ENCODE measurements at places on chromosomes 4 and X.
A peak's percentile ranks its signal among the peaks of the same experiment; 100 is the strongest.

GRCh38 chrX:47145395-47146120 lies 537 bp downstream of the RBM10 start:
- DNase-seq, result no peak

GRCh38 chrX:18377796-18378195 lies 23.3 kb upstream of the SCML2 start:
- DNase-seq, result no peak

- no peak for DNase-seq
Observed at GRCh38 chr4:7160439-7160838, 31.9 kb upstream of the SORCS2 start.

- DNase-seq, result peak; percentile 9
Observed at GRCh38 chr4:71187404-71188155, 151.2 kb upstream of the SLC4A4 start.

DNA sequence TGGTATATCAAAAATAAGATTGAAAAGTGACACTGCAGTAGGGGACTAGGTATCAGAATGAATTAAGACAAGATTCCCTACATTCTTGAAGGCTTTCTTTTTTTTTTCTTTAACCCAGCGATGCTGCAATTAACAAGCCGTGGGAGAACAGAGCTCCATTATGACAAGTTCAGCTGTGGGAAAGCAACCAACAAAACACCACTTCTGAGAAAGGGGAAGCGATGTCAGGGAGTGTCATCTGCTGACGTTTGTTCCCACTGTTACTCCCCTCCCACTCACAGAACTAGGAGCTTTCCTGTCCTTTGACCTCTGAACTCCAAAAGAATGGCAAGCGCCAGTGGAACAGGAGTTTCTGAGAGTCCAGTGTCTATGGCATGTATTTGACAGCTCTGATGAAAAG lies 90.2 kb upstream of the SLITRK2 start:
- no peak for DNase-seq

GRCh38 chr4:74260036-74260435 lies 48.2 kb upstream of the EPGN start:
- DNase-seq, result no peak

GRCh38 chr4:152356428-152357034 lies 179.4 kb downstream of the FBXW7 start:
- DNase-seq, result no peak

DNA sequence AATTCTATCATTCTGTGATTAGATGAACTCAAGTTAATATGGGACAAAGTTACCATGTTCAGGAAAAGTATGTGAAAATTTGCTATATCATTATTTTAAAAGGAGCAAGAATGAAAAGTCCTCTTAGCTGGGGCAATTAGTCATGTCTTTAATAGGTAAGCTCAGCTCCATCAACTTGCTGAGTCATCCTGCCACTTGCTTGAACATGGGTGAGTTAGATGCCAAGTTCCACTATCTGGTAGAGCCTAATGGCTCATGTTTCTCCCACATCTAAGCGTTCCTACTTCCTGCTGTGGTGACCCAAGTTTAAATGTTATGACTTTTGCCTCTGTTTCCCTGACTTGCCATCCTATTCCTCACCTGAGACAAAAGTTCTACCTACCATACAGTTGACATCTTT lies 276.8 kb downstream of the ZNF674 start:
- no peak for DNase-seq

- no peak for DNase-seq
Observed at GRCh38 chr4:113607147-113607720, 154.3 kb downstream of the CAMK2D start.

DNA sequence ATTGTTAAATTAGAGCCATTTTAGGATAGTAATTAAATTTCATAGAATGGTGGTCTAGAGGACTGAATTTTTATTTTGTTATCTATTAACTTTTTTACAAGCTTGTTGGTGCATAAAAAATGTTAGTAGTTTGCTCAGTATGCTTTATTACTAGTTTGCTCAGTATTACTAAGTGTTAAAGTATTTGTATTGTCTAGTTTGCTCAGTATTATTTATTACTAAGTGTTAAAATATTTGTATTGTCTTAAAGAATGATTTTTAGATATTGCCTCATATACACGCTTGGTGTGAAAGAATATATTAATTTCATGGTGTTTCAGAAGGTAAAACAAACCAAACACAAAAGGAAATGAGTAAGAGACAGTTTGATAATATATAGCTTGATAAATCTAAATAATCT lies 268.4 kb upstream of the MAGEB18 start:
- DNase-seq, result no peak

DNA sequence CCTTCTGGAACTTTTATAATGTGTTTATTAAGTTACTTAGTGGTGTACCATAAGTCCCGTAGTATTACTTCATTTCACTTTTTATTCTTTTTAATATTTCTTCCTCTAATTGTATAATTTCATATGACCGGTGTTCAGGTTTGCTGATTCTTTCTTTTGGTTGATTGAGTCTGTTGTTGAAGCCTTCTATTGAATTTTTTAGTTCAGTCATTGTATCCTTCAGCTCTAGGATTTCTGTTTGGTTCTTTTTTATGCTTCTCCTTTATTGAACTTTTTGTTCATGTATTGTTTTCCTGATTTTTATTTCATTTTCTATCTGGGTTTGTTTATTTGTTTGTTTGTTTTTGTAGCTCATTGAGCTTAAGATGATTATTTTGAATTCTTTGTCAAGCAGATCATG lies 8.8 kb downstream of the CEP44 start:
- DNase-seq, result no peak

- DNase-seq, result no peak
Observed at GRCh38 chrX:22345884-22346283, 73.2 kb downstream of the CBLL2 start.

DNA sequence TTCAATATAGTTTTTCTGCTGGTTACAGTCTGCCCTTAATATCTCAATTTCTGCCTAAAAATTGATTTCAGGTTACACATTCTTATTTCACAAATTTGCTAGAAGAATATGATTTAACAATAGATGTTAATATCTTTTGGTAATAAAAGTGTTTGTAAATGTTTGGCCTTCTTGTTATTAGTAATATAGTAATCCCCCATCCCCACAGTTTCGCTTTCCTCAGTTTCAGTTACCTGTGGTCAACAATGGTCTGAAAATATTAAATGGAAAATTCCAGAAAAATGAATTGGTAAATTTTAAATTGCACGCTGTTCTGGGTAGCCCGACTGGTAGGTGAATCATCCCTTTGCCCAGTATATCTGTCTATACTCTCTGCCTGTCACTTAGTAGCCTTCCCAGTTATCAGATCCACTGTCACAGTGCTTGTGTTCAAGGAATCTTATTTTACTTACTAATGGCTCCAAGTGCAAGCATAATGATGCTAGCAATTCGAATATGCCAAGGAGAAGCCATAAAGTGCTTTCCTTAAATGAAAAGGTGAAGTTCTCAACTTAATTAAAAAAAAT lies 3.5 kb upstream of the BMP2K start:
- DNase-seq, result no peak

DNA sequence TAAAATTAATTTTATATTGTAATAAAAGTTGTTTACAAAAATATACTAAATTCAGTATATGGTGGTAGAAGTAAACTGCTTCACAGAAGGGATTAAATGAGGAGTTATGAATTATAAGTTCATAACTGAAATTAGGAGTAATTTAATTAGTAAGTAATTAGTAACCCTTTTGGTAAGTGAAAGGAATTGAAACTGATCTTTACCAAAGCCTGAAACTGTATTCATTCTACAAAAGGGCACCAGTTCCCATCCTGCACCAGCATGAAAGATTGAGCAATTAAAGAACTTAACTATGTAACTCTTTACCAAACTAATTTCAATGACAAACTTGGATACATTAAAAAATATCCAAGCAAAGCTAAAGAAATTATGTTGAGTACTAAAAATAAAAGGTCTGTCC lies 8.2 kb downstream of the MED14 start:
- DNase-seq, result no peak

DNA sequence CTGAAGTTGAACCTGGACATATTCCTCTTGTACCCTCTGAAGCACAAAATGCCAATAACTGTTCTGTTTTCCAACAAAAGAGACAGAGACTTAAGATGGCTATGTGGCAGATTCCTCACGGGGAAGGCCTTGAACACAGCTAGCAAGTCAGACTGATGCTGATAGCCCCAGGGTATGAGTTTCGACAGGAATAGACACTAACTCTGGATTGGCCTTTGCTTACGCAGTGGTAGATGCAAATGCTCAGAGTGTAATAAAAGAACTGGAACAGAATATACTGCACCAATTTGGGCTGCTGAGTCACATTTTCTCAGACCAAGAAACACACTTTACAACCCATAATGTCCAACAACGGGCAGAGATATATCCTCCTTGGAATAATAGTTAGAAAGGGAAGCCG lies 173.8 kb downstream of the DLG3 start:
- no peak for DNase-seq

DNA sequence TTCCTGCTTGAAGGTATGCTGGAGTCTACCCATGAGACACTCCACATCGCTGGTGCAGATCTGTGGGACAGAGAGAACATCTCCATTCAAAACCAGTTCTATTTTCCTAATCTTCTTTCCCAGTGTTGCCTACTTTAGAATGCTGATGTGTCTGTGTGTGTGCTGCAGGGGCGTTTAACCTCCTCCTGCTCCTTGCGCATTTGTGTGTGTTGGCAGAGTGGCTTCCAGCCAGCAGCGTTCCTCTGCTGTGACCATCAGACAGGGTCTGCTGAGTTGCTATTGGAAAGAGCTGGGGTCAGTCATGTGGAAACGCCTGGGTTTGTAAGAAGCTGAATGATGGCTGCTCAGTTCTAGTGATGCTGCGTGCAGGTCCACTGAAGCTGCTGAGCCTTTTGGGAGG lies 223.6 kb downstream of the RBMX2 start:
- DNase-seq, result no peak

DNA sequence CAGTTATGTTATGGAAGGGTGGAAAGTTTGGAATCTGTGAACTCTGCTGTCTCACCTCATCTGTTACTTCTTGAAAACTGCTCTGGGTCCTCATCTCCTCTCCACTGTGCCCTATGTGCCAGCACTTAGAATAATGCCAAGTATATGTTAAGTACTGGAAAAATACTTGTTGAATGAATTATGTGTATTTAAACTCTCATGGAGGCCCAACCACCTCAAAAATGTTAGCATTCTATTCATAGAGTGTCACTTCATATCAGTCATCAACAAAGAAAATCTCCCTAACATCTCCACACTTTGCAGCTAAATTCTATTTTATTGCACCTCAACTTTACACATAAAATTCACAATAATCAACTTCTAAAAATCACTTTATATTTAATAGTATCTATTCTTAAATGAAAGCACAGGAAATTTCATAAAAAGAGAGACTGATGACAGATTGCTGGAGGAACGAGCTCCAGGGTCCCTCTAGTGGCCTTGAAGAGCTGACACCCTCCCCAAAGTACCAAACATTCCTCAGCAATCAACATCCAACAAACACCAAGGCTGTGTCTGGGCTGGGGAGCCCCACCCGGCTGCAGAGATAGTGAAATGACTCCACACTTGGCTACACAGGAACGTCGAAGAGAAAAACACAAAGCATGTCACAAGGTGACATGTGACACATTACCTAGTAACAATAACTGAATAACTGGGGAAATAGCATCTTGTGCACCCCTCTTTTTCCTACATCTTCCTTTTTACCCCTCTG lies 45.8 kb downstream of the SLC39A8 start:
- DNase-seq, result no peak

DNA sequence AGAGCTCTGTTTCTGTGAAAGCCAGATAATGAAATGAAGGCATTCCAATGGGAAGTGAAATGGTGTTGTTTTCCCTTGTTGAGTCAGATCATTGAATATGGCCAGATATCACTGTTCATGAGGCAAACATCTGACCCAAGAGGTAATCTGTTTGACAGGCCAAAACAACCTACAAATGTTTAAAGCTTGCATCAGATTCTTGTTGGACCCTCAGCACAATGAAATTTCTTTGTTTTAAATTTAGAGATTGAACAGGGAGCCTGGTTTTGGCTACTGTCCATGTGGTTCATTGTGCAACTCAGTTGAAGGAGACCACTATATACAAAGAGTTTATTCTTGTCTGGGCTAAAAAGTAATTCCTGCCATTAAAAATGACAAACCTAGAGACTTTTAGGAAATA lies 159.1 kb downstream of the AFF2 start:
- DNase-seq, result no peak
